Cortex of kidney (tissue), 1 donor: ENCODE measurements at places on chromosomes 4 and X.

DNA sequence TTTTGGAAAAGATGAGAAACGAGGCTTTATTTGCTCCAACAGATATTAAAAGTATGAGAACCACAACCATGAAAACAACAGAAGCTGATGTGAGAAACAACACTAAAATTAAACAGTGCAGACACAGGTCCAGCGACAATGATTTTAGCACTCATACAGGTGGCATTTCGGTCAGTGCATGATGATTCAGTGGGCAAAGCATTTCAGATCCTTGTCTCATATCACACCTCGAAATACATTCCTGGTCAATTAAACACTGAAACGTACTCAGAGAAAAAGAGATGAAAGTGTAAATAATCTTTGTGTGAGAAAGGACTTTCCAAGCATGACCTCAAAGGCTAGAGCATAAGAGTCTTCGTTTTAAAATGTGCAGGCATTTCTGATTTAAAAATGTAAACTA, 85.2 kb downstream of the ACOX3 start:
- DNase-seq, result no peak

DNA sequence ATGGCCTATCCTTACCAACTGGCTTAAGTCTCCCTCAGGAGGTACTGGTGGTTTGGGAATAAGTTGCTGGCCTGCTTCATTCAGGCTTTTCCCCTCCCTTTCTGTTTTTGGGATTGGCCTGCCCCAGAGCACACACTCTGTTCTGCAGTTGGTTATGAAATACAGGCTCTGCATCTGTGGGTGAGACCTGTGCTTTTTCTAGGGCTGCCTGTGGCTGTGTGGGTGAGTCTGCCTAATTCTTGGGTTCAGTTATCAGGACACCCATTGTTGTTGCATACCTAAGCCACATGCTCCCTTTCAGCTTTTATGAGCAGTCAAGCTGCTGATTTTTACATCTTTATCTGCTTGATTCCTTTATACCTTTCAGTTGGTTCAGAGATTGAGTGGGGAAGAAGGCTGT, 19.0 kb upstream of the CWH43 start:
- no peak for DNase-seq

DNA sequence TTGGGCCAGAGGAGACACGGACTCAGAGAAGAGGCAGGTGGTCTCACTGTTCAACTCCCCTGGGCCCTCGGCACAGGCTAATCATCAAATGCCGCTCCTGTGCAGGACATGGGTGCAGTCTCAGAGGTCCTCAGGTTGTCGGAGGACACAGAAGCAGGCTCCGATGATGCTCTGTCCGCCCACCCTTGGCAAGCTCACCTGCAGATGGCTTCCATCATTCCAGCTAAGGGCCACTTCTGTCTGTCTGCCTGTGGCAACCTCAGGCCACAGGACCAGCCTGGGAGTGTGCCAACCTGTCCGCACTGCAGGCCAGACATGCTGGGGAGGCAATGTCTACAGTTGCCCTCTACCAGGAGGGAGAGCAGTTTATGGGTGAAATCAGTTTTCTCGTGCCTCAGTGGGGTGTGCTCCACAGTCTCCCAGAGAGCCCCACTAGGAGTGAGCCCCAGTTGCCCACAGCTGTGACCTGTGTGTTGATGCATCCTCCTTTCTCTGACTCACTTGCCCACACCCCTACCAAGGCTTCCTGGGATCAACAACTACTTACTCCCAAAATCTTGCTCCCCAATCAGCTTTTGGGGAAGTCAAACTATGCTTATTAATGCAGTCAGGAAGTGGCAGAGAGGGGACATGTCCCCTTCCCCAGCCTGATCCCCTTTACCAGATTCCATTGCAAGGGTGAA, 55.9 kb downstream of the HTRA3 start:
- no peak for DNase-seq

- no peak for DNase-seq
Measured at GRCh38 chrX:10077425-10078188, 79.2 kb upstream of the CLCN4 start.

DNA sequence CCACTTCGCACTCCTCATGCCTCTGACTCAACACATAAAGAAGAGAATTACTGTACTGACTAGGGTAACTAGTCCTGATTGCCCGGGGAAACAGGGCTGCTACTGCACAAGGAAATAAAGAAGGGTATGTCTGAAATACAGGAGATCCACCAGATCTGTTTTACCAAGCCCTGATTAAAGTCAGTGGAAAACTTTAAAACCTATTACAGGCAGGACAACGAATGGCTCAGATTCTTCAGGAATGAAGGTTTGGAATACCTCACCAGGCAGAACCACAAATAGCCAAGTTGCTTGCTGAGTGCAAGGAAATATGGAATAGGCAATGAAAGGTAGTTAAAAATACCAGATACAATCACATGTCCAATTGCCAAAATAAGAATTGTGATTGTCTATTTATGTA, 17.3 kb downstream of the LAMTOR3 start:
- DNase-seq, result no peak

DNA sequence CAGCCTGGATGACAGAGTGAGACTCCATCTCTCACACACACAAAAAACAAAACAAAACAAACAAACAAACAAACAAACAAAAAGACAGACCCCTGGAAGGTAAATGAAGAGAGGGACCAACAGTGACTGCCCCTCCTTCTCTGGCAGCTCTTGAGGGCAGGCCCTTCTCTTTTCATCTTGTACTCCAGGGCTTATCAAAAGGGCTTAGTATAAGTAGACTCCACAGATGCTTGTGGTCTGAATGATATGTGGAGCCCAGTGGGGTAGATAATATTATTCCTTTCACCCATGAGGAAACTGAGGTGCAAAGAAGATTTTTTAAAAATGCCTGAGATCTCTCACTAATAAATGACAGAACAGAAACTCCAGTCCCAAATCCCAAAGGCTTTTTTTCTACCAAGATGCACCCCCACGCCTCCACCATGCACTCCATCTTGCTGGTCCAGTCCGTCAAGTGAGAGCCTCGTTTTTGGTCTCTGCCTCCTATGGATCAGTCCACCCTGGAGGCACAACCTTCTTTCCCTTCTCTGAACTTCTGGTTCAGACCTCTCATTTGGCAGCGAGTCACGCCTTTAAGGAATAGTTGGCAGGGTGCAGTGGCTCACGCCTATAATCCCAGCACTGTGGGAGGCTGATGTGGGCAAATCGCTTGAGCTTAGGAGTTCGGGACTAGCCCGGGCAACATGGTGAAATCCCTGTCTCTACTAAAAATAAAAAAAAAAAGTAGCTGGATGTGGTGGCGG, 17.0 kb upstream of the CHRNA9 start:
- DNase-seq, result no peak

DNA sequence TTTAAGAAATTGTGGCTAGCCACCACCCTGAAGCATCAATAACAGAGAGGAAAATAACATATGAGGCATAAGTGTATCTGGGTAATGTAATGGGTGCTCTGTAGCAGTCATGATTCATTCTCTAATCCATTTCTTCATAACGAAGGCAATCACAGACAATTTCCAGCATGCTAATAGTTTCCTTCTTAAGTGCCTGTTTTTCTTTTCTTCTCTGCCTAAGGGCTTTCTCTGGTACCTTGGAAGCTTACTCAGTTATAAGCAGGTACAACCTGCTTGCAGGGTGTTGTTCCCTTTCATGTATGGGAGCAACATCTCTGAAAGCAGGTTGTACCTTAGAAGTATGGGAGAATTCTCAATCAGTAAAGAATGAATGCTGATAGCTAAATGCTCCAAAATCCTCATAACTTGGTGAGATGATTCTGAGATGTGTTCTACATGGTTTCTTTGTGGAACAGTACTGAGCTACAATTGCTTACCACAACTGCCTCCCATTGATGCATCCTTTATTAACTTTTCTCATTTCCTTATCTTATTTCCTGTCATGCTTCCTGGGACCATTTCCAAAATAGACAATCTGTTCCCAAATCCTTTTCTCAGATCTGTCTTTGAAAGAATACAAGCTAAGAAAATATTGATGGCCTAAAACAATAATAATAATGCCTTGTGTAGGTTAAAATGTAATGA, 247.6 kb downstream of the PAPSS1 start:
- DNase-seq, result no peak

DNA sequence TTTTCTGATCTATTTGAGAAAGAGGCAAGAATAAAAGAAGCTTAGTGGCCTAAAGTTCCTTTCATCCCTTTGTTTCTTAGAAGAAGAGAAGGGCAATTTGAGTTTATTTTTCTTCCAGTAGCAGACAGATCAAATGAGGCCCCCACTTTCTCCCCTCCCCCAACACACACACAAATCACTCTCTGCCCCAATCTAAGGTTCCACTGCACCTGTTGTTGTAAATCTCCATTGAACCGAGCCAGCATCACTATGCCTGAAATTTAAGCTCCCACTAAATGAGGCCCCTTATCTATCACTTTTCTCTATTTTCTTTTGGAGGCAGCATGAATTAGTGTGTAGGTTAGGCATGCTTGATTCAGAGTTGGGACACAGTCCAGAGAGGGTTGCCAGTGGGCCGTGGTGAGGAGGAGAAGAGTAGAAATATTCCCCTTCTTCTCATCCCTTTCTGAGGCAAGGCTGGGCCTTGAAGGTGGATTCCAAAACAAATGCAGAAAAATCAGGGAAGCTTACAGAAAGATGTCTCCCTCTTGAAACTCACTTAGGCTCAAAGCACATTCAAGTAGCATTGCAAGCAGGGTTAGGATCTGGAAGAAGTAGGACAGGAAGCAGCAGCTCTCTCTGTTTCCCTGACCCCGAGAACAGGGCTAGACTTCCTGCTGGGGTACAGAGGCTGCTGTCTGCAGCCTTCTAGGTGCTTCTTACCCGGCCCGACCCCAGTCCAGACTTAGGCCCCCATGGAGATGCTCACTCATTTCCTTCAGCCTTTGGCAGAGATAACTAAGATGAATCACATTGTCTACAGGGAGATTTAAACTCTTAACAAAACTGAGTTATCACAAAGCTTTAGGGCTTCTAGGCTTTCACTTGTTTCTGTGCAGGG, 70.7 kb downstream of the RASL11B start:
- no peak for DNase-seq

DNA sequence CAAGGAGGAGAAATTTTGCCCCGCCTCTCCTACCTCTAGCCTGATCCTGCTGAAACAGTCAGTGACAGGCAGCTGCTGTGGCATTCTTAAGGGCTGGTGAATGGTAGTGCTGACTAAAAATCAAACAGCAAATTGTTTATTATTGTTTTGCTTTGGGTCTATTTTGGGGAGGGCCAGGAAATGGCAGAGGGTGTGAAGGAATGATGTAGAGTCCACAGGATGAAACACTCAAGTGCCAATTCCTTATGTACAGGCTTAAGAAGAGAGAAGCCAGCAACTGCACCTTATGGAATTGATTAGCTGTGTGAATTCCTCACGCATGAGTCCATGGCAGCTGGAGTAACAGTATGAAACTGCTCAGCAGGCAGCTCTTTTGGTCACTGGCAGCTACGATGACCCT, 39.7 kb downstream of the VEGFC start:
- no peak for DNase-seq

DNA sequence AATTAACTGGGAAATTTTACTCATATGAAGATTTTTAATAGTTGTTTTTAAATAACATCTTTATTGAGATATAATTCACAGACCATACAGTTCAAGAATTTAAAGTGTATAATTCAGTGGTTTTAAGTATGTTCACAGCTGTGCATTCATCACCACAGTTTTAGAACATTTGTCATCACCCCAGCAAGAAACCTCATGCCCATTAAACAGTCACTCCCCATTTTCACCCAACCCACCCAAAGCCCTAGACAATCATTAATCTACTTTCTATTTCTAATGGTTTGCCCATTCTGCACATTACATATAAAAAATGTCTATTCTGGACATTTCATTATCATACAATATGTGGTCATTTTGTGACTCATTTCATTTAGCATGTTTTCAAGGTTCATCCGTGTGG, 2.8 kb downstream of the UPRT start:
- no peak for DNase-seq

DNA sequence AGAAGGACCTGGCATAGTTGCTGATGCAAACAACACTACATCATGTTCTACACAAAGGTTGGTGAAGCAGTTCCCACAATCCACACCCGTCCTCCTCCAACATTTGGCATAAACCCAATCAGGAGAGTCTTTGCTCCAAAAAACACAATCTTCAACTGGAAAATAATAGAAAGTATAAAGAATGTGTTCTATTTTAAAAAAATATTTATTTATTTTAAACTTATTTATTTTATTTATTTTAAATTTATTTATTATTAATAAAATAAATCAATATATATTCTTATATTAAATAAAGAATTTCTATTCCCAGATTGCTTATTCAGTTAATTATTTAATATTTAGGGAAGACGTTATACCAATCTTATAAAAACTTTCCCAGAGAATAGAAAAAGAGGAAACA, 1753.7 kb upstream of the AGA start:
- DNase-seq, result no peak

DNA sequence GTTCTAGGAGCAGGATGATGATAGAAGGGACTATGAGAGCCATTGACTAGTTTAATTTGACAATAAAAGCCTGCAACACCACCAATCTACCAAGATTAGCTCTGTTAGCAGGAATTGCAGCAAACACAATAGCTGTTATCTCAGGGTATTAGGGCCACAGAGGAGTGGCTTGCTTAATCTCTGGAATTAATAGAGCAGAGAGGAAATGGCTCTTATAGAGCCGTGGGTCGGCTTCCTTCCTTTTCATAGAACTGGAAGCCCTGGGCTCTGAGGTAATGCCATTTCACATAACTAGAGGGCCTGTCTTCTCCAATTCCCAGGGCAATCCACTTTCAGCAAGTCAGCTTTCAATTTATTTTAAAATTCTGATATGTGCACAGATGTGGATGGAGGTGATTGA, 83.0 kb downstream of the MAMLD1 start:
- DNase-seq, result no peak

GRCh38 chr4:180766045-180766444, 1477.2 kb upstream of the TENM3 start:
- no peak for DNase-seq

DNA sequence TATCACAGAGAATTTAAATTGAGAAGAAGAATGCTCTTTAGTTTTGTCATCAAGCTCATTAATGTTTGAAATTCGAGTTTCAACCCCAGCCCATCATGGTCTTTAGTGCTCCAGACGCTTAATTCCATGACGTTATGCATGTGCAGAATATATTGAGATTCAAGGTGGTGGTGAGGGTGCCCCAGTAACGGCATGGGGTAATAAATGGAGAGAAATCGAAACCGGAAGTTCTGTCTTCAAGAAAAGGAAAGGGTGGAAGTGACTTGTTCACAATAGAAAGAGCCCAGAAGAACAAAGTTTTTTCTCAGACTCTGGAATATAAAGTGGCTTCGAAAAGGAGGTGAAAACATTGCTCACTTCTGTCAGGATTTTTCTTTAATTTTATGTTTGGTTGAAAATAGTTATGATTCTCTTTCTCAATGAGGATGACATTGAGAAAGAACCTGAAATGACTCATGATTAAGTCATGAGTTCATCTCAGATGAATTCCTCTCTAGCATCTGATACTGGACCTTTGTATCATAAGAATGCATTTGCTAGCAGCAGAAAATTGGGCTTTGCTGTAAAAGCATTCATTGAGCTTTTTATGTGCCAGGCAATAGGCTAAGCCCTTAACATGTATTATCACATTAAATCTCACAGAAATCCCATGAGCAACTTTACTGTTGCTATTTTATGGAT, 779 bp upstream of the DDX60L start:
- DNase-seq, result no peak
